Bronchial epithelial cell (primary cell): ENCODE measurements at places on chromosomes 5 and 9. TPM values are rescaled to one million over a fixed set of nuclear protein-coding genes. Genes with fewer than 3 reads are reported as not detected.

Gene LTC4S
- 0.26 and 0.38 TPM in 2 replicates for total RNA-seq

Gene AQP7
- total RNA-seq, result not detected in 2 replicates

Gene NDOR1
- total RNA-seq, result 2.6 and 3.6 TPM in 2 replicates

Gene SLC25A2
- 0.13 TPM in 1 of 2 replicates, not detected in the other for total RNA-seq

Gene NPR3
- 1.2 and 17.1 TPM in 2 replicates for total RNA-seq

Gene ZNF483
- total RNA-seq, result 0.26 and 0.51 TPM in 2 replicates

Gene ZNF608
- 4.5 and 4.6 TPM in 2 replicates for total RNA-seq
